ENCODE measurements at places on chromosomes 7 and 10. TPM values are rescaled to one million over a fixed set of nuclear protein-coding genes. Genes with fewer than 3 reads are reported as not detected.

PILRA gene
- 0.15 TPM for total RNA-seq

CLDN4 gene
- 1.7 TPM for total RNA-seq

STEAP1 gene
- total RNA-seq = 63.1 TPM

OR2A1 gene
- under 0.01 TPM for total RNA-seq

PHYHIPL gene
- not detected for total RNA-seq
